ENCODE measurements at places on chromosomes 16 and 17.

DNA sequence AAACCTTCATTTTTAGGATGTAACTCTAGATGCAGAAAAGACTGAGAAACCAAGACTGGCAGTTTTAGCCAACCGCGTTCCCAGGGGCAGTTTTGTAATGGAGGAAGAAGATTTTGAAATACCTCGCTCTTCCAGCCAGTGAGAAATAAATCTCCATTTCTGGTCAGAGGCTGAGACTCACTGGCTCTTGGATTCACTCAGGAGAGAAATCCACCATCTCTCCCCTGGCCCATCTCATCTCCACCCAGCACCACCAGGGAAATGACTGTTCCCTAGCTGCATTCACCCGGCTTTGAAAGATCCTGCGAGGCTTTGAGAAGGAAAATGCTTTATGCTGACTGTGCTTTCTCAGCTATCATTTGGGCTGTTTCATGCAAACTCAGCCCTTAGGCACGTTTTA, 185.2 kb downstream of the SOX9 start:
- no peak for DNase-seq

GRCh38 chr17:51813140-51813783, 345.3 kb downstream of the CA10 start:
- no peak for DNase-seq

- no peak for DNase-seq
Measured at GRCh38 chr16:79647586-79647985, 47.0 kb upstream of the MAF start.

- no peak for DNase-seq
Measured at GRCh38 chr16:86298758-86299134, 211.6 kb upstream of the FOXF1 start.

DNA sequence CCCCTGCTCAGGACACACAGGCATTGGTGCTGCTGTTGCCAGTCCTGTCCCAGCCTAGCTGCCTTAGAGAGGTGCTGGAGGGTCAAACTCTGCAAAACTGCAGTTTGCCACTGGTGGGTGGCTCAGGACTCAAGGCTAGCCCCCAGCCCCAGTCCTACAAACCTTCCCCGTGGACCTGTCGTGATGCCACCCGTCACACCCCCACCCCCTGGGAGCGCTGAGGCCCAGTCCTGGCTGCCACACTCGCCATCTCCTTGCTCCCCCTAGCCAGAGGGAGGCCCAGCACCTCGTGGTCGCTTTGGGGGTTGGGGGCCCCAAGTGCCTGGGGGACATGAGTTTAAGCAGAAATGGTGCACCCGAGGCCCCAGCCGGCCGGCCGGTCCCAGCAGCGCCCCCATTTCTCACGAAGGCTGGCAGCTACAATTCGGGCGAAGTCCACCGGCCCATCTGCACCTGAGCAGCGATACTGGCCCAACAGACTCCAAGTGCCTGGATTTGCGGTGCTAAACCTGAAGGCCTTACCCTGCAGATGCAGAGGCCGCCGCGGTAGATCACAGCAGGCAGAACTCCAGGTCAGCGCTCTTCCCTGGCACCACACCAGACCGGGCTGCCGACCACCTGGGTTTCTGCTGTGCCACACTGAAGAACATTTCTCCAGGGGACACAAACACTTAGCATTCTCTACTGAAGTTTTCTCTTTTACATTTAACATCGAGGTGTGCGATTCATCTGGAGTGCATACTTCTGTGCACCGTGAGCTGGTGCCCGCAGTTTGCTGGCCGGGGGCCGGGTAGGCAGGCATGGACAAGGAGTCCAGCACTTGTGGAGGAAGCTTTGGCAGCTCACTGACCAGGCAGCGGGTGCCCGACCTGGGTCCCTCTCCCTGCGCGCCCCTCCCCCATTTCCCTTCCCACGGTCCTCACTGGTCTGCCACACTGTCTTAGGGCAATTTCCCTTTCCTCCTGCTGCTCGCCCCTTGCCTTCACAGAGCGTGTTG, 130.0 kb downstream of the KCNJ12 start:
- no peak for DNase-seq

- DNase-seq: no peak
Measured at GRCh38 chr16:85667841-85668413, 20.8 kb downstream of the GINS2 start.

DNA sequence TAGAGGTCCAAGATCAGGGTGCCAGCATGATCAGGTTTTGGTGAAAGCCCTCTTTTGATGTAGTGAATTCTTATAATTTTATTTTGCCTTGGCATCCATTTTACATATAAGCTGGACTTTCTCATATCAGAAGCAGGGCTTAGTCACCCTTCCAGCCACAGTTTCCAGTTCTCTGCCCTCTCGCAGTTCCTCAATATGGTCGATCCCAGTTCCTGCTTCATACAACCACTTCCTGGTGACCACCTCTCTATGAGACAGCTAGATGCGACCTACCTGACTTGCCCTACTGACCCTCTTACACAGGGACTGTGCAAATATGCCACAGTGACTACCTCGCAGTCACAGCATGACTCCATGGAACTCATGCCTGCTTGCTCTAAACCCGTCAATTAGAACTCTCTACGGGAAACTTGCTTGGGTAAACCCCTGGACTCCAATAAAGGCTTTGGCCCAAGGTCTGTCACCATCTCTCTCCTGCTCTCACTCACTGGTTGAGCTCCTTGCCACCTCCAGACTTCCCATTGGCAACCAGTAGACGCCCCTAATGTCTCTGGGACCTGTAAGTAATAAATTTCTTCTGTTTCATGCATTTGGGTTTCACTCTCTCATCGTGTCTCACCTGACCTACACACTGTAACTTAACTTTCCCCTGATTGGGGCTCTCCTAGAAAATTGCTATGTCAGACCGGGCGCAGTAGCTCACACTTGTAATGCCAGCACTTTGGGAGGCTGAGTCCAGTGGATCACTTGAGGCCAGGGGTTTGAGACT, 21.4 kb downstream of the CD300LG start:
- DNase-seq: no peak

DNA sequence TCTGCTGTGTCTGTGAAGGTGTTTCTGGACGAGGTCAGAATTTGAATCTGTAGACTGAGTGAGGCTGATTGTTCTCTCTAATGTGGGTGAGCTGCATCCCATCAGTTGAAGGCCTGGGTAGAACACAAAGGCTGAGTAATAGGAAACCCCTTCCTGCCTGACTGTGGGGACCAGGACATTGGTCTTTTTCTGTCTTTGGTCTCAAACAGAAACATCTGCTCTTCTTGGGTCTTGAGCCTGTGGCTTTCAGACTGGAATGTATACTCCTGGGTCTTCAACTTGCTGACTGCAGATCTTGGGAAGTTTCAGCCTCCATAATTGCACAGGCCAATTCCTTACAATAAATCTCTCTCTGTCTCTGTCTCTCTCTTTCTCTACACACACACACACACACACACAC, 19.6 kb upstream of the LRRC75A start:
- no peak for DNase-seq

GRCh38 chr16:2964475-2965336, 631 bp downstream of the KREMEN2 start:
- DNase-seq: no peak

GRCh38 chr17:82065638-82066303, at the start of gene DUS1L:
TSS of gene DUS1L (minus strand) at chr17:82065804. CDS start at chr17:82065059, 745 bp downstream.
- no peak for DNase-seq

DNA sequence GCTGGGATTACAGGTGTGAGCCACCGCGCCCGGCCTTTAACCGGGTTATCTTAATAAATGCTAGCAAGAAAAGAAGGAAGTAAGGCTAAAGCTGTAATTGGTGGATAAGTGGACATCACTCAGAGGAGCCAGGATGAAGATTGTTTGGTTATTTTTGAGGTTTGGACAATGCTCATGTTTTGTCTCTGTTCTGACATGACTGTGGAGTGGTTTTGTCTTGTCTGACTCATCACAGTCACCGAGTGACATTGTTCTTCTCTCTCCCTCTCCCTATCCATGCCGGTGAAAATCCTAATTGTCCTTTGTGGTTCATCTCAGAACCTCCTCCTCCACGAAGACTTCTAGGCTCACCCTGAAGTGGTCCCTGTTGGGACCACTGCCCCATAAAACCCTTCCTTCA, 23.5 kb upstream of the GRIN2A start:
- DNase-seq: no peak

DNA sequence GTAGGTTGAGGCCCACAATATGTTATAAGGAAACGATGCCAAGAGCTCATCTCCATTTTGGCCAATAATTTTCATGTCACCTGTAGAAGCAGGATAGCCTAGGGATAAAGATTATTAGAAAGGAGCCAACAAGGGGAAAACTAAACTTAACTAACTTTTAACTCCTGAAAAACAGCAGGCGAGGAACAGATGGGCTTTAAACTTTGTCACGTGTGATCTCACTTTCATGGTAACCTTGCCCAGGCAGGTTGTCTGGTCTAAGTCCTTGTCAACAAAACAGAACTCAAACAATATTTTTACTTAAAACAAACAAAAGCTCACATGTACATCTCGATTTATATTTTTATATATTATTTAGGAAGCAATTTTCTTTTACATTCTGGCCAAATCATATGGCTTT, 1672.0 kb downstream of the TP53TG3F start:
- DNase-seq: no peak

DNA sequence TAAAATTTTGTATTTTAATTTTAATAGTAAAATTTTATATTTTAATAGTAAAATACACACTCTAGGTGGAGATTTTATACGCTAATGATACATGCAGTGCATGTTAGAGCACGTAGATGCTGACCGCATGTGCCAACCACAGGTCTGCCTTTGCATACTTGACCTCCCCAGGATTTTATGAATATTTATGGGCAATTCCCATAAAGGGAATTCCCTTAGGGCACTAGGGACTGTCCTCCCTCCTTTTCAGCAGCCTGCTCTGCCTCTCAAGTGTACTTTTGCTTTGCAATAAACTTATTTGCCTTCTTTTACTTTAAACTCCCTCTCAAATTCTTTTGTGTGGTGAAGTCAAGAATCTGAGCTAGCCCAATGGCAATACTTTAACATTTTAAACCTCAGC, 217.7 kb upstream of the CDH8 start:
- no peak for DNase-seq

DNA sequence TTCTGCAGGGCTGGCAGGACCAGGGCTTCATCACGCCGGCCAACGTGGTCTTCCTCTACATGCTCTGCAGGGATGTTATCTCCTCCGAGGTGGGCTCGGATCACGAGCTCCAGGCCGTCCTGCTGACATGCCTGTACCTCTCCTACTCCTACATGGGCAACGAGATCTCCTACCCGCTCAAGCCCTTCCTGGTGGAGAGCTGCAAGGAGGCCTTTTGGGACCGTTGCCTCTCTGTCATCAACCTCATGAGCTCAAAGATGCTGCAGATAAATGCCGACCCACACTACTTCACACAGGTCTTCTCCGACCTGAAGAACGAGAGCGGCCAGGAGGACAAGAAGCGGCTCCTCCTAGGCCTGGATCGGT, 1.4 kb downstream of the CDK5R1 start:
- no peak for DNase-seq

- no peak for DNase-seq
Measured at GRCh38 chr17:7703584-7704479, 1.2 kb upstream of the EFNB3 start.

GRCh38 chr16:89034971-89035668, 58.1 kb upstream of the CBFA2T3 start:
- DNase-seq: no peak

DNA sequence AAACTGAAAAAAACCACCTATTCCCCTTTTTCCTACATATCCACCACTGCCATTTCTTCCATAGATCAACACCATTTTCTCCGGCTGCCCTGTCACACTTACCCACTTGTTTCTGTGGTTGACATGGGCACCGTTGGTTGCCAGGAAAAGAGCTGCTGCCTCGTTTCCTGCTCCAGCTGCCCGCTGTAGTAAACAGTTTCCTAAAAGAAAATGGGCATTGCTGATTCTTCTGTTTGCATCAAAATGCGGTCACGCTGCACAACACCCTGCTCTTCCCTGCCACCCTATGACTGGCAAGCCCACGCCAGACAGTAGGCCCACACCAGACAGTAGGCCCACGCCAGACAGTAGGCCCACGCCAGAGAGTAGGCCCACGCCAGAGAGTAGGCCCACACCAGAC, 46.3 kb downstream of the CYB5D2 start:
- no peak for DNase-seq

GRCh38 chr16:47037396-47037745, 63.9 kb upstream of the DNAJA2 start:
- DNase-seq: no peak

DNA sequence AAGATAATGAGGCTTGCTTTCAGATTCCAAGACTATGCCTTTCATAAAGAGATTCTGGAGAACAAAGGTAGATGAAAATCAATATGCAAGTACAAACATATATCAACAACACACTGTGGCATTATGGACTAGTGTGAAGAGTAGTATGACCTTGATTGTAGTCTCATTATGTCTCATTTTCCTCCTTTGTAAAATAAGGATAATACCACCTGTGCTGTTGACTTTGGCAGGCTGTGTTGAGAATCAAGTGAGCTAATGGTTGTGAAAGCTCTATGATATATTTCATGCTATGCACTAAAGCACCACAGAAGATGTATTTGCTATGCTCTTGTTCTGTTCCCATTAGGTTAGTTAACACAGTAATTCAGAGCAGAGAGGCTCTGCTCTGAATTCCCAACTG, 78.5 kb upstream of the NACA2 start:
- DNase-seq: no peak

GRCh38 chr16:19400711-19401110, 17.0 kb upstream of the TMC5 start:
- DNase-seq: no peak

DNA sequence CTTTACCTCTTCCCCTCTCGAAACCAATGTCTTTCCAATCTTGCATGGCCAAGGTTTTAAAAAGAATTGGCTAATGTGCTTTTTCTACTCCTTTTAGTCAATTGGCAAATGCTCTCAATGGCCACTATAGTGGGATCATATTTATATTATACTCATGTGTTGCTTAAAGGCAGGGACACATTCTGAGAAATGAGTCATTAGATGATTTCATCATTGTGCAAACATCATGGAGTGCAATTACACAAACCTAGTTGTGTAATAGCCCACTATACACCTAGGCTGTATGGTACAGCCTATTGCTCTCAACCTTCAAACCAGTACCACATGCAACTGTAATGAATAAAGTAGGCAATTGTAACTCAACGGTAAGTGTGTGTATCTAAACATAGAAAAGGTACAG, 180.9 kb downstream of the HS3ST3A1 start:
- DNase-seq: no peak

DNA sequence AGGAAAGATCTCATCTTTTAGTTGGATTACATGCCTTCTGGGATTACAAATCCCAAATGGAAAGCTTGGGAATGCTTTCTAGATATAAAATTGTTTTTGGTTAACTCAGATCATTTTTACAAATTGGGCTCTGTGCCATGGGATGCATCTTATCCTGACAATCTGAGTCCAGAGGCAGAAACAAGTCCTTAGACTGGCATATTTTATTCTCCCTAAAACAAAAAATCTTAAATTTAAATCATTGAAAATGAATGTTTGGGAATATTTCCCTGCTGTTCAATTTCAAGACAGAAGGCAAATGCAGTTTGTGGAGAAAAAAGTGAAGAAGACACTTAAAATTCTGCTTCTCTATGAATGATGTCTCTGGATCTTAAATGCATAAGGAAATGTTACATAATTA, 456.6 kb upstream of the GOT2 start:
- DNase-seq: no peak

GRCh38 chr16:27698266-27698665, 148.3 kb downstream of the KATNIP start:
- no peak for DNase-seq

Measured in anterior cingulate cortex (tissue), 58 donors.